ENCODE measurements at places on chromosomes 3 and 15.

DNA sequence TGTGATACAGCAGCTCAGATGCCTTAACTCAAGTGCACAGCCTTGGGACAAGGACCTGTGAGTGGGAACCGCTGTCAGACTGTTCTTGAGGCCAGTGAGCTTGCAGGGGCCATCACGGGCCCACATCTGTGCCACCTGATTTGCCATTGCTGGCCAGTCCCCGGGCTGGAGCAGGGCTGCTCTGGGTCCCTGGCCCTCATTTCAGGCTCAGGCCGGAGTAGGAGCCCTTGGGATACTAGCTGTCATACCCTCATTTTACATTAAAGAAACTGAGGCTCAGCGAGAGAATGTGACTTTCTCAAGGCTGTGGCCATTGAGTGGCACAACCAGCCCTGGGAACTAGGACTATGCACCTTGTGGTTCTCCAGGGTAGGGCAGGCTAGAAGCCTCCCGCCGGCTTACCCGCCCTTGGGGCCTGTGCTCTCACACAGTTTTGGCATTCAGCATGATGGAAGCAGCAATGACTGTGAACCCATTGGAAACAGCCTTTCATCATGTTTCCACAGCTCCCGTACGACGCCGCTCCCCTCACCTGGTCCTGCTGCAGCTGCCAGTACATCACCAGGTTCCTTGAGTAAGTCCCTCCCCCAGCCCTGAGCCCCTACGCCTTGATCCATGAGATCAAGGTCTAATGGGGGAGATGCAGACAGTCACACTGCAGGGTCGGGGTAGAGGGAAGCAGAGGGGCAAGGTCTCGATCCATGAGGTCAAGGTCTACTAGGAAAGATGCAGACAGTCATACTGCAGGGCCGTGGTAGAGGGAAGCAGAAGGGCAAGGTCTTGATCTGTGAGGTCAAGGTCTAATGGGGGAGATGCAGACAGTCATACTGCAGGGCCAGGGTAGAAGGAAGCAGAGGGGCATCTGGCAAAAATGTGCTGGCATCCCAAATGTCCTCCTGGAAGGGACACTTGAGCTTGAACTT lies 42.2 kb downstream of the GOLGA6L10 start:
- DNase-seq = no peak

GRCh38 chr3:52978109-52978754 lies 67.6 kb downstream of the SFMBT1 start:
- no peak for DNase-seq

DNA sequence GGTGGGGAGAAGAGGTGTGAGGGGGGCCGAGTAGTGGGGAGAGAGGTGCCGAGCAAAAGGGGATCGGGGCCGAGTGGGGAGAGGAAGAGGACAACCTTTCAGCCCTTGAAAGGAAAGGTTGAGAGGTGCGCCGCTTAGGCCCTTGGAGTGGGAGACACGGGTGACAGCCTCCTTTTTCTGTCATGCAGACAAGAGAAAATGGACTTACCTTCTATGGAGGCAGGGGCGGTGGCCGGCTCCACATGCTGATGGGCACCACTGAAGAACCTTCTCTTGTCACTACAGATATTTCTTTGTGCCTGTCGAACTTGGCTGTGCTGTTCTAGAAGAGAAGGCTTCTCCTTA lies 421 bp downstream of the KLHL18 start:
- DNase-seq = no peak

GRCh38 chr3:112327371-112327951 lies 5.5 kb upstream of the CD200 start:
- DNase-seq = no peak

DNA sequence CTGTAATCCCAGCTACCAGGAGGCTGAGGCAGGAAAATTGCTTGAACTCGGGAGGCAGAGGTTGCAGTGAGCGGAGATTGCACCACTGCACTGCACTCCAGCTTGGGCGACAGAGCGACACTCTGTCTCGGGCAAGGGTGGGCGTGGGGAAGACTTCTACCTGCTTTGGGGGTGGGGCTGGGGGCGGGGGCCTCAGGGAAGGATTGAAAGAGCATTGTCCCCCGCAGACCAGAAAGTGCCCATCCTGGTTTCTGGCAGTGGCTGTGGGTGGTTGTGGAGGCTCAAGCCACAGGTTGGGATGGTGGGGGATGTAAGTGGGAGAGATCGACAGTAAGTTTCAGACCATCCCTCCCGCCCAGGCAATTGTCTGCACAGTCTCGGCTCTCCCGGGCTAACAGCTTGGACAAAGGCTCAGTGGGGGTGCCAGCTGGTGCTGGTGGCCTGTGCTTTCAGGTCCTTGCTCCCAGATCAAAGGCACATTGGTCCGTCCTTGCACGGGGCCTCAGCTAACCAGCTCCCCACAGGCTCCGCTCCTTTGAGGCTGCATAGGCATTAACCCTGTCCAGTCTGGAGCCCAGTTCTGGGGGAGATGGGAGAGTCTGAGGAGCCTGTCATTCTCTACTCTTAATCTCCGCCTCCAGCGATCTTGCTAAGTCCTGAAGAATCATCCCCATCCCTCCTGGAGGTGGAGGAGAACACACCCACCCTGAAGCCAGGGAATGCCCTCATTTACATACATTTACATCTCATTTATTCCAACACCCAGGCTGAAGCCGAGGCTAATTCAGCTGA lies 8.6 kb downstream of the SCN5A start:
- DNase-seq = no peak

GRCh38 chr3:127092776-127093175 lies 100.2 kb upstream of the PRR23E start:
- no peak for DNase-seq

DNA sequence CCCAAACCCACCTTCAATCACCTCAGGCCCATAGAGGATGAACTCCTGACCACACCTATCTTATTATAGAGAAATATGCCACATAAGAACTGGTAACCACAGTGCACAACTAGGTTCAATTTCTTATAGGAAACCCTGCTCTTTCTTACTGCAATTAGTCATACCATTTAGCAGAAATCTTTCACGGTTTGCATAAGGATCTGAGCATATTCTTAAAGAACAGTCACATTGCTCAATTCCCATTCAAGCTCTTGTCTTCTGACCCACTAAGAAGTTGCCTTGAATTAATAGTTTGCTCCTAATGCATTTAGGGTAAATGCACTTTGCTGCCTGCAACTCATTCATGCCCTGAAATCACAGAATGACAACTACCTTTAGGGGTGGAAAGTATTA lies 9.2 kb downstream of the ERC2 start:
- no peak for DNase-seq

DNA sequence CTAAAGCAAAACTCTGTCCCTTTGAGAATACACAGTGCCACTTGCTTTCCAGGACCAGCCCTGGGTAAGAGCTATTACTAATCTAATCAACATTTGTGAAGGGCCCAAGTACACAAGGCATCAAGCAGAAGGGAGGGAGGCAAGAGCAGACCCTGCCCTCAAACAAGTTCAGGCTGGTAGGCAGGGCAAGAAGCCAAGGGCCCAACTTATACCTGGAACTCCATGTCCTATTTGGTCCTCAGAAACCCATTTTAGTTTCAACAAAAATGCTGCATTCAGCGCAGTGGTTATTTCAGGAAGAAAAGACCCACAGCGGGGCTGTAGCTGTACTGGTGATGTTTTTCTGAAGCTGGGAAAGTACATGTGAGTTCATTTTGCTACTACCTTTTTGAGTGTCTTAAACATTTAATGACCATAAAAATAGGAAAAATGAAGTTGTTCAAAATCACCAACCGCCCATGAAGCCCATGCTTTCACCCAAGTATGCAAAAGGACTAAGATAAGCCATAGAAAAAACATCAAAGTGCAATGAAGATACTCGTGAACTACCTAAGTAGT lies 2.8 kb downstream of the RPS17 start:
- no peak for DNase-seq

DNA sequence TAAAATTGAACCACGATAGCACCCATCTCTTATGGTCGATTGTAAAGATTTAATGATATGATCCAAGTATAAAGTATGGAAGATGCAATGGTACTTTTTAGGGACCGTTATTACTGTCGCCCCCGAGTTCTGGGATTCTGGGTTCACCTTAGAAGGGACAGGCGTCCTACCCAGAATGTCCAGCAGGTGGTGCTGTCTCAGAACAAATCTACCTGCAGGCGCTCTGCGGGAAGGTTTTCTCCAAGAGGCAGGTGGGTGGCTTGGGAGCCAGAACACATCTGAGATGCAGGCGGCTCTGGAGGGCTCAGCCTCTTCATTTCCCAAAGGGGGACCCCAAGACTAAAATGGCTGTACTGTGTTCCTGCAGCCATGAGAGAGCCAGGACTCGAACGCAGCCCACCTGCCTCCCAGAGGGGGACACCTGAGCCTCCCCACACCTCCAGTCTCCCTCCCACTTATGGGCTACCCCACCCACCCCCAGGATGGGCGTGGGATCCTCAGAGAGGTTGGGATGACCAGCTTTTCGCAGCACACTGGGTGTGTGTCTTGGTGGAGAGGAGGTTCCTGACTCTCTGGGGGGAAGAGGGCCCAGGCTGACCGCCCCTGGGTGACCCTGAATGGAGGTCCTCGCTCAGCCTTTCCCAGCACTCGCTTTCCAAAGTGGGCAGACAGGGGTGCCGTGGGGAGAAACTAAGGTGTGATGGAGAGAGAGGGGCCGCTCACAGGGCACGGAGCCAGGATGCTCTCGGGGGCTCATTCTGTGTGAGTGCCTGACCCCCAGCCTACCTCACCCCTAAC lies 28.1 kb upstream of the CORO2B start:
- no peak for DNase-seq

GRCh38 chr3:58333206-58334012 lies 717 bp downstream of the PXK start:
- DNase-seq = no peak

DNA sequence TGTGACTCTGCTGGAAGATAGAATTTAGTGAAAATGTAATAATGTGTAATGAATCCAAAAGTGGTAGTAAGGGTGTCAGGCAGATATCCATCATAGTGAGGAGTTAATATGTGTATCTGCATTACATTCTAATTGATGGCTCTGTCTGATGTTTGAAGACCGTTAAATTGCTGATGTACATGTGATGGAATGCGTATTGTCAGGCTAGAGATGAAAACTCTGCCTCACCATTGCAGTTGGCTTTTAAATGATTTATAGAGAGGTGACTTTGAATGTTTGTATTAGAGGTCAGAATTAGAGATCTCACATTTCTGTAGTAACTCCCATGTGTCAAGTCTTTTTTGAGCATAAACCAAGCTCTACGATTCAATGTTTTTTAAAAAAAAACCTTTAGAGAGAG lies 234.6 kb downstream of the NAALADL2 start:
- DNase-seq = no peak

DNA sequence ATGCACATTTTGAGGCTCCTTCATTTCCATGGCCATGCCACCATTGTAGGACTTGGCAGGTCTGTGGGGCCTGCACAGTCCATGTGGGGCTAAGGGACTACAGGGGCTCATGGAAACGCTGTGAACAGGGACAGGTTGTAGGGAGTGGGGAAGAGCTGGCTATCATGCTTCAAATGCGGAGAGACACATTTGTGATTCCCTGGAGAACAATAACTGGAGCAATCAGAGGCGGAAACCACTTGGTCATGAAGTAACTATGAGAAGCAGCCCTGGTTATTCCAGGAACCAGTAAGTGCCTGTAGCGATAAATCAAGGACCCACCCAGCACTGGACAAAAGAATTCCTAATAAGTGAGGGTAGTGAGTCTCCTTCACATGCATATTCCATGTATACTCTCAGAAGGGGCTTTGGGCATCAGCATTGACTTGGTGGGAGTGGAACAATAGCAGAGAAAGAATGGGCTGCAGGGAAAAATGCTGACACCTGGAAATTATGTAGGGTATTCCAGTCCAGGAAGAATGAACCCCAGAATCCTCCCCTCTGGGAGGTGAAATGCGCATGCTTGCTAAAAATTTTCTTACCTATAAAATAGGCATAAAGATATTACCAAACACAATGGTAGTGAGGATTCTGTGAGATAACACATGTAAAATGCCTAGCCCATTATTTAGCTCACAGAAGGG lies 251.4 kb upstream of the ROPN1 start:
- no peak for DNase-seq

DNA sequence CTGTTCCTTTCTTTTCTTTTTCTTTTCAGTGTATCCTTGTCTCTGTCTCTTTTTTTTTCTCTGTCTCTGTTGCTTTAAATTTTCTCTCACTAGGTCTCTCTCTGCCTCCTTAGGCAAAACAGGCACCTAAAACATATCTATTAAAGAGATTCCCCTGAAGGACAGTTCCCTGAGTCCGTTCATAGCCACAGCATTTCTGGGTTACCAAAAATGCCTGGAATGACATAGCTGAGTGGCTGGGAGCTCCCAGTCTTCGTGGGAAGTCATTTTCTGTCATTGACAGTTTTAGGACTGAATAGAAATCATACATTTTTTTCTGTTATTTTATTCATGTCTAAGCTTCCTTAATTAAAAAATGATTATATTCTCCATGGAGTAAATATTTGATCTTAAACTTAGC lies 323.8 kb upstream of the AZI2 start:
- DNase-seq = no peak

GRCh38 chr3:196504556-196504955 lies 988 bp upstream of the RNF168 start:
- DNase-seq = no peak

DNA sequence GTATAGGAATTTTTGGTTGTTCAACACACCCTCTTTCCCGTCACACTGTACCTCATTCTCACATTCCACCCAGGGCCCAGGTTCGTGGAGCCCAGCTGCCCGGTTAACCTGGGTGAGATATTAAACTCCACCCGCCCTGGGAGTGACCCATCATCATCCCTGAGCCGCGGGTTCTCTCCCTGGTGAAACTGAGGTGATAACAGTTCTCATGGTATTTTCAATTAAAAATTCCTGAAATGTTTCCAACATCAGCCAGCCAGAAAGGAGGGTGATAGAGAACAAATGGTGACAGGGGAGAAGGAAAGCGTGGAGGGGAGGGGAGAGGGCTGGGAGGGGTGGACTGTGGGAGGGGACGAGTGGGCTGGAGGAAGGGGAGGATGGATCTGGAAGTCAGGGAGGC lies 148.8 kb downstream of the ALDH1A2 start:
- no peak for DNase-seq

DNA sequence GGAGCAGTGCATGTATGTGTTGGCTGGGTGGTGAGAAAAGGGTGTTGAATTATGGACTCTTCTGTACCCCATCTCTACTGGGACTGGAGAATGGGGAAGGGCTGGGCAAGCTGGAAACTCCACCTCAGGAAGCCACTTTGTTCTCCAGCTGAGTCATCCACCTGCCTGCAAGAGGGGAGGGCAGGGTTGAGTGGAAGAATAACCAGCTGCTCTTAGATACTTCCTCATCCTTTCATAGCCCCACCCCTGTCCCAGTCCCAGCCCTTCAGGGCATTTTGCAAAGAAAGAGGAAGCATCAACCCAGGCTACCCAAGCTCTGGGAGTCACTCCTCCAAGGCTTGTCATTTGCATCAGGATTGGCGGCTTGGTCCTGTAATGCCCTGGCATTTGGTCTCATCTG lies 33.1 kb downstream of the RAB11A start:
- no peak for DNase-seq

GRCh38 chr3:29324180-29324651 lies 43.3 kb downstream of the RBMS3 start:
- DNase-seq = no peak
